IMR-90 (cell line): ENCODE measurements at places on chromosomes 2 and 18. TPM values are rescaled to one million over a fixed set of nuclear protein-coding genes. Genes with fewer than 3 reads are reported as not detected.

DNA sequence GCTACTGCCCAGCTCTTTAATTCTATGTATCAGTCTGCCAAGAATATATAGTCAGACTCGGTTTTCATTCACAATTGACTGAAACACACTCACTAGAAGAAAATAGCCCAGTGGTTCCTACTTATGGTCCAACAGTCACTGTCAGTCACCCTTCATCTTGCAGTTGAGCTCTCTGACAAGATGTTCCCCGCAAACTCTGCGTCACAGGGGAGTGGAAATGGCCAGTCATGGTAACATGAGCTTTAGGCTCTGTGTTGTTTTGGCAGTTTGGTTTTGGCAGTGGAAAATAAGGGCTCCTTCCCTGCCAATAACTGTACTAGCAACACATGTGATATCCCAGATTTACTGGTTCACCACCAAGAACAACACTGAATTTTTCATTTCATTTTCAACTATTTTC is 122.5 kb downstream of the PRPF40A start:
- peak; percentile 40 for DNase-seq

DNA sequence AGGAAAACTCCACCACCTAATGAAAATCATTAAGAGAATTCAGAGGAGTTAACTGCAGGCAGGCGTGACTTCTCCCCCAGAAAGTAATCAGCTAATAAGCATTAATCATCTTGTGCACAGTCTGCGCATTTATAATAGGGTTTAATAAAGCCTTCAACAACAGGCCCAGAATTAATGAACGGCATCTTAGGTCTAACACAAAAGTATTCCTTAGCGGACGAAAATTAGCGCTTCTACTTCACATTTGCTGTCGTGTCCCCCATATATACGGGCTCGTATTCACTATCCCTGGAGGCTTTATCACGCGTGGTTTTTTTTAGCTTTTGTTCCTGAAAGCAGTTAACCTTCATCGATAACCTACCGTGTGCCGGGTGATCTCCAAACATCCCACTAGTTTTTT is 1.8 kb downstream of the ATP8B1 start:
- no peak for DNase-seq

- no peak for DNase-seq
Measured at GRCh38 chr2:19360266-19360965, 2.0 kb upstream of the OSR1 start.

- DNase-seq, result no peak
Measured at GRCh38 chr2:163812926-163813520, 77.2 kb upstream of the FIGN start.

FEV gene
- not detected in 2 replicates for total RNA-seq
